ENCODE measurements at places on chromosomes 11 and 22. TPM values are rescaled to one million over a fixed set of nuclear protein-coding genes. Genes with fewer than 3 reads are reported as not detected.

DNA sequence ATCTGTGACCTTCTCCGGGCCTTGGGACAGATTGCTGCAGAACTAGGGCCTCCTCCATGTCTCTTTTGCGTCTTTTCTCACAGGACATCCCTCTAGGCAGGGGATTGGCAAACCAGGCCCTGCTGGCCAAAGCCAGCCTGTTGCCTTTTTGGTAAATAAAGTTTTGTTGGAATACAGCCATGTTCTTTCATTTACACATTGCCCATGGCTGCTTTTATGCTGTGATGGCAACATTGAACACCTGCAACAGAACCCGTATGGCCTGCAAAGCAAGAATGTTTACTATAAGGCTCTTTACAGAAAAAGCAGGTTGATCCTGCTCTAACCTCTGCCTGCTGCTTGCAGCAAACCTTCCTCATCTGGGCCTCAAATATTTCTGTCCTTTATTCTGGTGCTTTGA, 56.8 kb upstream of the B3GAT1 start:
- DNase-seq: no peak

- DNase-seq: no peak
These were observed 49.1 kb downstream of the XKR3 start for GRCh38 chr22:16776080-16776479.

DNA sequence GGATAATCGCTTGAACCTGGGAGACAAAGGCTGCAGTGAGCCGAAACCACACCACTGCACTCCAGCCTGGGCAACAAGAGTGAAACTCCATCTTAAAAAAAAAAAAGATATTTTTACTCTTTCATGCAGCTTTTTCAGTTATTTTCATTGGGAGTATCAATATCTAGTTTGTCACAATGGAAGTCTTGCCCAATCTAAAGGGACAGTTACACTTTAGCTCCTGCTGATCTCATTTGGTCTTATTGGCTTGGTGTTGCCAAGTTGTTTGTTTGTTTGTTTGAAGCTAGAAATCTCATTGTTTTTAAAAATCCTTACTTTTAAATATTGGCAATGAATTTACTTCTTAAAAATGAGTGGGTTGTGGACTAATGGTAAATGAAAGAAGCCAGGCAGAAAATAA, 24.7 kb downstream of the CEP295 start:
- DNase-seq: no peak

Gene OR2AT4
- not detected for total RNA-seq

Gene CDC45
- total RNA-seq: 0.44 TPM

Data from upper lobe of left lung (tissue), 6 donors.